ENCODE measurements at places on chromosomes 1 and 21.

DNA sequence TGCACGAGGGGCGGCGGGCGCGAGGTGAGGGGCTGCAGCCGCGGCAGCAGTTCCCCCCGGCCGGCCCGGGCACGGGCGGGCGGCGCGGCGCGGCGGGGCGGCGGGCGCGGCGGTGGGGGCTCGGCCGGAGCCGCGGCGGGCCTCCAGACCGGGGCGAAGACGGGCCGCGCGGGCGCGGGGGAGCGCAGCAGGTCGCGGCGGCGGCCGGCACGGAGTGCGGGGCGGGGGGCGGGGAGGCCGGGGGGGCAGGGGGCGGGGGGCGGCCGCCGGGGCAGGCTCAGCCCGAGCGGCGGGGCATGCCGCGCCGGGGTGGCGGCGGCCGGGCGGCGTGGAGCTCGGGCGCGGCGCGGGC is 311 bp downstream of the IRF2BP2 start:
- peaks cover 39% of the 10 kb centered on the region for H3K36me3 ChIP-seq
- H3K4me1 ChIP-seq = peaks cover 25% of the 10 kb centered on the region

DNA sequence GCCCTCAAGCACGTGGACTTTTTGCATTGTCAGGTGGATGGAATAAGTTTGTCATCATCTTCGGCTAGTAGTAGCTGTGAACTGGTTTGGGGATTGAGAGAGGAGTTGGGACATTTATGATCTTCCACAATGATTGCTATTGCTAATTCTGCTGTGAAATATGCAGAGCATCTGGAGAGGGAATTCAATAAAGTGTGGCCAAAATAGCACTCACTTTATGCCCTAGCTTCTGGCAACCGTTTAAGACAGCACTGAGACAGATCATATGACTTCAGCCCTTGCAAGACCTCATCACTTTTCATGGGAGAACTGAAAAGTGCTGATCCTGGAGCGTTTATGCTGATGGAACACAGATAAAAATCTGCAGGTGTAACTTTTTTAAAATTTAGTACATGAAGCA is 360.8 kb downstream of the GPATCH2 start:
- no peaks in the 10 kb centered on the region for H3K27me3 ChIP-seq
- H3K4me3 ChIP-seq = no peak overlapping the region
- no peaks in the 10 kb centered on the region for H3K36me3 ChIP-seq
- no peaks in the 10 kb centered on the region for H3K4me1 ChIP-seq
- no peak for DNase-seq
- H3K27ac ChIP-seq = no peak overlapping the region

DNA sequence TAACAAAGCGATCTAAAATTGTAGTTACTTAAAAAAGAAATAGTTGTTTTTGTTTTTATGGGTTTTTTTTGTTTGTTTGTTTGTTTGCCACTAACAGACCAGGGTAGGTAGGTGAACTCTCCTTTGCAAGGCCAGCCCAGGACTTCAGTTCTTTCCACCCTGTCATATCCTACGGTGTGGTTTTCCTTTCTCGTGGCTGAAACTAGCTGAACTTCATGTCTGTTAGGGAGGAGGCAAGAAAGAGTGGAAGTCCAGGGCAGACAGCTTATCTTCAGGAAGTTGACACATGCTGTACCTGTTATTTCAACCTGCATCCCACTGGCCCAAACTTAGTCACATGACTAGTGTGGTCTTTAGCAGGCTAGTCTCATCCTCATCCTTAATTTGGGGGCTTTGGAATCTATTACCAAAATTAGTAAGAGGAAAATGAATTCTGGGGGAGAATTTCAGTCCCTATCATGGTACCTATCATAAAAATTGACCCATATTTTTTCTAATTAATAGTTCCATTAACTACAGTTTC is 62.9 kb upstream of the LRRC7 start:
- H3K4me3 ChIP-seq = no peak overlapping the region
- H3K27ac ChIP-seq = no peak overlapping the region
- no peaks in the 10 kb centered on the region for H3K27me3 ChIP-seq
- H3K4me1 ChIP-seq = no peaks in the 10 kb centered on the region

- H3K4me1 ChIP-seq = no peaks in the 10 kb centered on the region
- H3K36me3 ChIP-seq = no peaks in the 10 kb centered on the region
- H3K27me3 ChIP-seq = no peaks in the 10 kb centered on the region
- DNase-seq = no peak
These were observed 77.8 kb downstream of the BACH1 start for GRCh38 chr21:29376556-29376955.

GRCh38 chr1:3013371-3014049 is 7.8 kb upstream of the ACTRT2 start:
- no peak for DNase-seq
- H3K36me3 ChIP-seq = no peaks in the 10 kb centered on the region
- H3K27ac ChIP-seq = no peak overlapping the region
- H3K27me3 ChIP-seq = peaks cover 30% of the 10 kb centered on the region
- H3K4me1 ChIP-seq = peaks cover 3% of the 10 kb centered on the region

DNA sequence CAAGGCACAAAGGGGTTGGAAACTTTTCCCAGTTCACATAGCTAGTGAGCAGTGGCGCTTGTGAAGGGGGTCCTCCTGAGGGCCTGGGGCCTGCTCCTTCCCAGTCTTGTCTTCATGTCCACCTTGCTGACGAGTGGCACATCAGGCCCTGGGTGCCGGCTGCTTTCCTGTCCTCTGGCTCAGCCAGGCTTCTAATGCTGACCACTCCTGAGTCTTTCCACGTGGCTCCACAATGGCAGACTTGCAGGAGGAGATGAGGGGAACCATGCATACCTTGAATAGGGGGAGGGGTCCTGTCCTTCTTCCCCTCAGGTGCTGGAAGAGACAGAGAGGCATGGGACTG is 38.7 kb downstream of the MAPKAPK2 start:
- H3K4me3 ChIP-seq = no peak overlapping the region
- no peaks in the 10 kb centered on the region for H3K36me3 ChIP-seq

Data from neuronal stem cell (in vitro differentiated cells).